ENCODE measurements at places on chromosomes 2 and 18. TPM values are rescaled to one million over a fixed set of nuclear protein-coding genes. Genes with fewer than 3 reads are reported as not detected.

- DNase-seq: peak; percentile 98
These were observed 27.5 kb downstream of the PMAIP1 start for GRCh38 chr18:59927246-59927825.

GRCh38 chr2:207054521-207054920, 111.2 kb downstream of the KLF7 start:
- peak; percentile 31 for DNase-seq

The DYSF gene
- total RNA-seq: under 0.01 TPM

DNA sequence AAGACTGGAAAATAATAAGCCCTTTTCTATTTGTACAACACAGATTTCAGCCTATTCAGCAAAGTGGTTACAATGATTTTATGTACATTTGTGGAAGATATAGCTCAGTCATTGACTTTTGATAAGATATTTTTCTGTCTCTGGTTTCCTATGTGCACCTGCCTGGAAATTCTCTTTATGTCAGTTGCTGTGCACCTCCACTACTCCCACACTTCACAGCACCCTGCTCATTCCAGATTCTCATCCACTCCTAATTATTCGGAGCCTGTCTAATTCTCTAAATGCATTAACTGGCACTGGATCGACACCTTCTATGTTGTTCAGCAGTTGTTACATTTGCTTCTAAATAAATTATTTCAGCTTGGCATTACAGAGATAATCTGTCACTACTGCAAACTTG, 275.1 kb upstream of the RND3 start:
- no peak for DNase-seq

The CFAP221 gene
- not detected for total RNA-seq

DNA sequence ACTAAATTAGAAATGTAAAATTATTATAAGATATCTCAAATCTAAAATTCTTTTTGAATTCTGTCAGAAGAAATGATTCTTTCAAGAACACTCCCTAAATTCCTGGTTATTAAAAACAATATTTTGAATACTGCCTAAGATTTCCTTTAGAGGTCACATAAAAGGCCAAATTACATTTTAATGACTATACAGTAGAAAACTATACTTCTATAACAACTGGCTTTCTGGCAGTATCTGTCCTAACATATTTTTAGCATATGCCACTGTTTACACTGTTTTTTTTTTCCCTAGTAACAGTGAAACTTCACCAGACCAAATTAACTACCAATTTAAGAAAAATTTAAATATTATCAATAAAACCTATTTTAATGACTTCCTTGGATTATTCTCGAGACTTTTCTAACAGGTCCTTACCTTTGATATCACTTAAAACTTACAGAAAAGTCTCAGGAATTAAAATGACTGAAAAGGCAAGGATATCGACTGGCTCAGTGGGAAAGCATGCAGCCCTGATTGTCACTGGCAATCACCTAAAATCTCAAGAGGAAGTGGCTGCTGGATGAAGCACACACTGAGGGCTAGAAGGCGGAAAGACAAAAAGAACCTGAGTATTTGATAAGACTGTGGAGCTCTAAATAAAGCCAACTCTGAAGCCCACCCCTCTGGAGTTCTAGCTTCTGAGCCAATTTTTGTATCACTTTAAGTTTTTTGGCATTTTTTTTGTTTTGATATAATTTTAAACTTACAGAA, 59.6 kb downstream of the SPIRE1 start:
- DNase-seq: no peak

GRCh38 chr18:21741312-21741561, 645 bp downstream of the MIB1 start:
- no peak for DNase-seq

The DCDC2C gene
- total RNA-seq: not detected

The TNS1 gene
- total RNA-seq: 2.0 TPM

- no peak for DNase-seq
These were observed 19.8 kb downstream of the NEURL3 start for GRCh38 chr2:96485350-96485749.

The TSPYL6 gene
- not detected for total RNA-seq

DNA sequence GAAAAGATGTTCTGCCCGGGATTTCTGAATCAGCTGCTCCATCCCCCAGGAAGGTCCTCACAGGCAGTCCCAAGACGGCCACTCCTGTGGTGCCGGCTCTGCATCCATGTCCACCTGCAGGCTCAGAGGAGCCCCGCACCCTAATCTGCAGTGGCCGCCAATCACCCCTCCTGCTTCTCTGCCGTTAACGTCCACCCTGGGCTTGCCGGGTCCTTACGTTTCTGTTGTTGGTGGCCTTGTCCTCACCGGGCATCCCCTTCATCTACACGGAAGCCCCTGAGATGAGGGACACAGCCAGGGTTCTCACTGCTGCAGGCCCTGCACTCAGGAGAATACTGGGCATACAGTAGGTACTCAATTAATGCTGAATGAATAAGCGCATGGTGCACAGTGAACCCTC, 131.5 kb upstream of the SNTG2 start:
- DNase-seq: no peak

- DNase-seq: no peak
These were observed 95.0 kb downstream of the TGFA start for GRCh38 chr2:70458661-70459060.

DNA sequence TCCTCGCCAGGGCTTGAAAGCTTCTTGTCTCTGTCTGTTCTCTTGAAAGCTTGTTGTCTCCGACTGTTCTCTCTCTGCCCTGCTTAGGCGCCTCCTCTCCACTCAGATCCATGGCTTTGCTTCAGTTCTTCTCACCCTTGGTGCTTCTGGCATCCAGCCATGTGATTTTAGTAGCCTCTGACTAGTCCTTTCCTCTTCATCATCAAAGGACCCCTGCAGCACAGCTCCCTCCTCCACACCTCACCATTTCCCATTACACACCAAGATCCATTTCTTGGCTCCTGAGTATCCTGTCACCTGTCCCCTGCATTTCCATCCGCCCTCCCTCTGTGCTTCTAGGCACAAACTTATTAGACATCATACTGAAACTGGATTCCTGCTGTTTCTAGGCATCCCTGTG, 59.4 kb downstream of the ZNF236 start:
- no peak for DNase-seq

- DNase-seq: peak; percentile 18
These were observed 40.5 kb downstream of the MYO3B start for GRCh38 chr2:170218456-170218855.

The MTIF2 gene
- 72.1 TPM for total RNA-seq

DNA sequence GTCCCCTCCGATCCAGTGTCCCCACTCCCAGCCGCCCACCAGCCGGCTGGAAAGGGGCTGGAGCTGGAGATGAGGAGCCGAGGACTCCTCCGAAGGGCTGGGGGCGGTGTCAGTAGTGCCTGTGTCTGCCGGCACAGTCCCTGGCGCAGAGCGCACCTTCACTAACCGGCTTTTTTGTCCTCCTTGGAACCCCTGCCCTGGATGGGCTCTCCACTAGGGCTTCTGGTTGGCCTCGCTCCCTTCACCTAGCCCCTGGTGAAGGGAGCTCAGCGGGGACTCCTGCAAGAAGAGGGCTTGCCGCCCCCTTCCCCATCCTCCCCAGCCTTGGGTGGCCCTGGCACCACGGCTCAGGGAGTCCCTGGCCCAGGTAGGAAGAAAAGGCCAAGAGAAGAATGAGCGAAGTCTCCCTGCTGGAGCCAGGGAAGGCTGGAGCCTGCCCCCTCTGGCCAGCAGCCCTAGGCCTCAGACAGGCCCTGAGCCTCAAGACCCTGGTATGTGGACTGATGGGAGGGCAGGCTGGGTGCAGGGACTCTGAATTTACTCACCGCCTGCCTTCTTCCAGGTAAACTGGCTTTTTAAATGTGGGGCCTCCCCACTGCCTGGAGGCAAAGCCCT, 570 bp upstream of the ECEL1 start:
- no peak for DNase-seq

GRCh38 chr2:160051371-160051800, 11.0 kb downstream of the PLA2R1 start:
- DNase-seq: no peak

DNA sequence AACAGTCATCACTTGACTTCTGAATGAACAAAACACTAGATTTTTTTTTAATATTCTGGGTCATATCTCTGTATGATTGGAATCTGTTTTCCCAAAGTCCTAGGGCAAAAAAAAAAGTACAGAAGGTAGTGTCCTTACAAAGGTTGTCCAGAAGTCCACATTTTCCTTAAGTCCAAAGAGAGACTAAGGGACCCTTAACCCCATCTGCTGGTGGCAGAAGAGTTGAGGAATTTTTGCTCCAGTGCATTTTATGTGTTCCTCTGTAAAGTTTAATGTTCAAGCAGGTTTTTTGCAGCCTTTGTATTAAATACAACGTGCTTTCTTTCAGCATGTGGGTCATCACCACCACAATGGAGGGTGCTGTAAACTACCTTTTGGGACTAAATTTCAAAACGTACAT, 215.9 kb downstream of the SP3 start:
- peak; percentile 36 for DNase-seq

GRCh38 chr18:78861116-78861515, 118.5 kb upstream of the SALL3 start:
- DNase-seq: no peak

GRCh38 chr18:34595690-34596089, 114.4 kb upstream of the DTNA start:
- peak; percentile 44 for DNase-seq

- peak; percentile 87 for DNase-seq
These were observed 144.1 kb upstream of the STK17B start for GRCh38 chr2:196315388-196316049.

GRCh38 chr2:225556461-225556860, 157.0 kb downstream of the NYAP2 start:
- no peak for DNase-seq

DNA sequence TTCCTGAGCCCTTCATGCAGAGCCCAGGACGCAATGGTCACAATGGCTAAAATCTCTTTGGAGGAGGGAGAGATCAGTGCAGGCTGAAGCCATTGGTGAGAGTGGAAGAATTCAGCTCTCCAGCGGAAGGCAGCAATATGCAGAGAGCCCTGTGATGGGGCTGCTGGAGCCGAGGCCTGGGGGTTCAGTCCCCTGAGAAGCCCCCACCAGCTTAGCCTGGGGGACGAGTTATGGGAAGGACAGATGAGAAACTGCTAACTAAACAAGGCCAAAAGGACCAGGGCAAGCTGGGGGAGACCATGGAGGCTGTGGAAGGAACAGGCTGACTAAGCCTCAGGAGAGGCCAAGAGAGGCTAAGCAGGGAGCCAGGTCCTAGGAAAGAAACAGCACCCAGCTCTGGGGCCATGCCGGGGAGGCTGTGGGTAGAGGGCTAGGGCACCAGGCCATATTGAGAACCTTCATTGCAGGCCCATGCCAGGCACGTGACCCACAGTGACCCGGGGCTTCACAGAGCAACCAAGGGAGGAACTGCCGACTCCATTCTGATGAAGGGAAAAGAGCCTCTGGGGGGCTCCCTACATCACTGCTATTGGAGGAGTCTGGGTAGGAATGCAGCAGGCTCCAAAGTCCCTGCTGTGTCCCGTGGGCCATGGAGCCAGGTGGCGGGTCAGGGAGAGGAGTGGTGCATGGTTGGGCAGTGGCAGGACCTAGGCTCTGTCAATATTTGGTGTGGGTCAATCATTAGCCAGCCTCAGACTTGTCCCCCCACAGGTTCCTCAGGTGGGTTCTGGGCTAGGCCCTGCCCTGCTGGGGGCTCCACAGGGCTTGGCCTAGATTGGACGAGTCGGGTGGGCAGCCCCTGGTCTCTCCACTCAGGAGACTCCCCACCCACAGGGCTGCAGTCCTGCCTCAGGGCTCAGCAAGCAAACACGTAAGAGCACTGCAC, 19.8 kb downstream of the PROC start:
- DNase-seq: no peak

The OXER1 gene
- not detected for total RNA-seq

- no peak for DNase-seq
These were observed 25.5 kb downstream of the MRPL35 start for GRCh38 chr2:86224645-86225355.

Measured in bronchial epithelial cell (primary cell).